ENCODE measurements at places on chromosomes 1 and 21.
A peak's percentile ranks its signal among the peaks of the same experiment; 100 is the strongest.

GRCh38 chr21:38321568-38321967, 64.8 kb downstream of the KCNJ15 start:
- no peak for DNase-seq

DNA sequence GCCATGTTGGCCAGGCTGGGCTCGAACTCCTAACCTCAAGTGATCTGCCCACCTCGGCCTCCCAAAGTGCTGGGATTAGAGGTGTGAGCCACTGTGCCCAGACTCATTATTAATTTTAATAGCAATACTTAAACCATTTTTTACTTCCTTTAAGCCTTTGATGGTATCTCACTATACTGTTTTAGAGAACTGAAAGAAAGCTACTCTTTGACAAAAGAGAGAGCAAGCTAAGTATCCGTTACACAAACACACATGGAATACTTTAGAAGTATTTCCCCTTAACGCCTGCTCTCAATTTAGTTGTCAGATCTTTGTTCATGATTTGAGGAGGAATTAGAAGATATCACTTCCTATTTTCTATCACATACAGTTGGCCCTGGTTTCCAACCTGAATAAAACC, 189.4 kb downstream of the COP1 start:
- DNase-seq, result no peak

- DNase-seq, result no peak
Observed at GRCh38 chr1:207882692-207883091, 28.2 kb downstream of the CD34 start.

DNA sequence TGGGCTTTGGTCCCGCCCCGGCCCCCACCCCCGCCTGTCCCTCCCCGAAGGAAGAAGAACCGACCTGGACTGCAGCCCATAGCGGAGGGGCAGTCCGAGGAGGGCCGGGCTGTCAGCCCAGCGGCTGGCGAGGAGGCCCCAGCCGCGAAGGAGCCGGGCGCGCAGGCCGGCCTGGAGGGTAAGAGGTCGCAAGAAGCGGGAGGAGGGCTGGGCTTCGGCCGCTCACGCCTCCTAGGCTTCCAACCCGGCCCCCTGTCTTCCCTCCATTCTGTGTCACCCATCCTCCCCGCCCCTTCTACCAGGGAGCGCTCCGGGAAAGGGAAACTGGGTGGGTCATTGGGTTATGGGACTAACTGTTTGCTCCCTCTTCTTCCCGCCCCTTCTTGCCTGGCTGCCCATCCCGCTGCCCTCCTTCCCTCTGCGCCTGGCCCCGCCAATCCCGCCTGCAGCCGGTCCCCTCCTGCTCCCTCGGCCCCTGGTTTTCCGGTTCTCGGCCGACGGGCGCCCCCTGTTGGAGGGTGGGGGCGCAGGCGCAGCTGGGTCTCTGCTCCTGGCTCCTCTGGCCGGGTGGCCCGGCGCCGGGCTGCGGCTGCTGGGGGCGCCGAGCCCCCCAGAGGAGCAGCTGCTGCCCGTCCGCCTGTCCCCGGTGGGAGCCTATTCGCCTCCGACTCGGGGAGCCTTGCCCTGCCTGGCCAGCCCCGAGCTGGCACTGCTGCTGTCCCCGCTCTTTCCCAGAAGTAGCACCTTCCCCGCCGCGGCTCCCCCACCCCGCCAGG, 2.4 kb downstream of the RUSC1 start:
- peak; percentile 83 for DNase-seq

GRCh38 chr1:61158591-61158990, 76.2 kb downstream of the NFIA start:
- DNase-seq, result no peak
